ENCODE measurements at places on chromosomes 6 and 20.

DNA sequence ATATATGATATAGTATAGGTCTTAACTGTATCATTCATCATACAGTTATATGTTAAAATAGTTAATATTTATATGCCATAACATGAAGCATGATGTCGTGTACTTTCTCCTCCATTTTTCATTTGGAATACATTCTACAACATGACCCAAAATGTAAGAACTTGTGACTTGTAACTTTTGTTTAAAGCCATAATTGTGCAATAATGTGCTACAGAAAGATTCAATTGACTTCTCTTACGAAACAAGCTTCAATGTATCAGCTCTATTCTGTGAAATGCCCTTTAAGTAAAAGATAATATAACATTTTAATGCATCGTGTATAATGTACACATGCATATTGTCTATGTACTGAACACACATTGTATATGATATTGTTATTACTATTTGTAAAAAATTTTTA lies 76.7 kb upstream of the FABP7 start:
- DNase-seq, result no peak

DNA sequence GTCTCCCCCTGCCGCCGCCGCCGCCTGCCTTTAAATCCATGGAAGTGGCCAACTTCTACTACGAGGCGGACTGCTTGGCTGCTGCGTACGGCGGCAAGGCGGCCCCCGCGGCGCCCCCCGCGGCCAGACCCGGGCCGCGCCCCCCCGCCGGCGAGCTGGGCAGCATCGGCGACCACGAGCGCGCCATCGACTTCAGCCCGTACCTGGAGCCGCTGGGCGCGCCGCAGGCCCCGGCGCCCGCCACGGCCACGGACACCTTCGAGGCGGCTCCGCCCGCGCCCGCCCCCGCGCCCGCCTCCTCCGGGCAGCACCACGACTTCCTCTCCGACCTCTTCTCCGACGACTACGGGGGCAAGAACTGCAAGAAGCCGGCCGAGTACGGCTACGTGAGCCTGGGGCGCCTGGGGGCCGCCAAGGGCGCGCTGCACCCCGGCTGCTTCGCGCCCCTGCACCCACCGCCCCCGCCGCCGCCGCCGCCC lies 474 bp downstream of the CEBPB start:
- peak; percentile 70 for DNase-seq

DNA sequence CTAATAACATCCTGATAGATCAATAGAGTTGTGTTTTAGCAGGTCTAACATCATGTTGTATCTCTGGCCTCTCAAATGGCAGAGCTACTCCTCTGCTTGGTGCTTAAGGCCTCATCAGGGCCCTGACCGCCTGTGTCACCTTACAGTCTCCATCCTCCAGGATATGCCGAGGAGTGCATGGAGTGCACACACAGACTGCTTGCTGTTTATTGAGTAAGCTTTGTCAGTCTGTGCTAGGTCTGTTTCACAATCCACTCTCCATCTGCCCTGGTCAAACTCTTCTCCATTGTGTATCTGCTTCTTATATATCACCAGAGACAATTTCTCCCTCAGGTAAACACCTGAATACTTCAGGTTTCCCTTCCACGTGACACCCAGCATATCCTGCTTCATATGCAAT lies 136.1 kb downstream of the SLC24A3 start:
- DNase-seq, result no peak

- no peak for DNase-seq
These were observed 224.5 kb downstream of the BCKDHB start for GRCh38 chr6:80330961-80331360.

DNA sequence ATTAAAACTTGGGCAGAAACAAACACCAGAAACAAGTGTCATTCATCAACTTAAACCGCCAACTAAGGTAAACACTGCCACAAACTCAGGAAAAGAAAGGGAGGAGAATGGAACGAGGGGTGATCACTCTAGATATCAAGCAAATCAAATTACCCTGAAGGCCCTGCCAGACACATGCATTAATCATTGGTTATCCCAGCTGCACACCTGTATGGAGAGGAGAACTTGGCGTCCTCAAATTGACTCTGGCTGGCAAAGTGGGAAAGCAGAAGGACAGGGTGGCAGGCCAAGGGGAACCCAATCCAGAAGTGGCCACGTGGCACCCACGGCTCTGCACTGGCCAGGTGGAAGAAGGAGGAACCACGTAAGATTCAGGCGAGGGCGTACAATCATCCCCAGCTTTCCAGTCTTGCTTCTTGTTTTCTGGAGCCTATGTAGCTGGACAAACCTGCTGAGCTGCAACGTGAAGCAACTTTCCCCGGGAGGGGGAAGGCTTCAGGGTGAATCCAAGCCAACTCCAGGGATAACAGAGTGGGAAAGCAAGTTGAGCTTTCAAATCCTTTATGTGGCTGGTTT lies 156.2 kb upstream of the JARID2 start:
- DNase-seq, result no peak

DNA sequence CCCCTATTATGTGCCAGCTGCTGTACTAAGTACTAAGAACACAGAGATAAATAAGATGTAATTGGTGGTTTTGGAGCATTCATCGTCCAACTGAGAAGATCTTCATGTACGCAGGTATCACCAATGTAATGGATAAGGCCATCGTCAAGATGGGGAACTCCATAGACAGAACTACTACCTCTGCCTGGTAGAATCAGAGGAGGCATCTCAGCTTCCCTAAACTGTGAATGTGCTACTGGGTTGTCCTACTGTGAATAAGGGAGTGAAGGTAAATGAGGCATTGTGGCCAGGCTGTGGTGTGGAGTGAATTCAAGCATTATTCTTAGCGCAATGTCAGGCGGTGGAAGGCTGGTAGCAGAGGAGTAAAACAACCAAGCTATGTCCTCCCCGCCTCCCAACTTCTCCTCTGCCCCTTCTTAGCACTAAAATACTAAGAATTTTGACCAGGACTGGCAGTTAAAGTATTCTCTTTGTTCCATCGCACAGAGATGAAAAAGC lies 68.2 kb downstream of the TBC1D7 start:
- no peak for DNase-seq

DNA sequence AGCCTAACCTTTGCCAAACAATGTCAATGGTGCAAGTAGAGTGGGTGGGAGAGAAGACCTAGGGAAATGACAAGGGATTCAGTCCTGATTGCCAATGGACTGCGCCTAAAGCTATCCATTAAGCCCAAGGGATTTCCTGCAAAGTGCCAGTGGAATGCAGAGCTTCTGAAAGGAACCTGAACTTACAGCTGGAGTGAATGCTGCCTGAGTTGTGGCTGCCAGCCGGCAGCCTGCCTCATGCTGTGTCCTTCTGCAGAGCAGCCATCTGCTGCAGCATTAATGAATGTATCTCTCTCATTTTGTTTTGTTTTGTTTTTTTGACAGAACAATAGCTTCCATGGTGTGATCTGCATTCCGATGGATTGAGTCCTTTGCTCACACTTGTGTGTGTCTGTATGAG lies 44.7 kb downstream of the SLC35F1 start:
- no peak for DNase-seq

DNA sequence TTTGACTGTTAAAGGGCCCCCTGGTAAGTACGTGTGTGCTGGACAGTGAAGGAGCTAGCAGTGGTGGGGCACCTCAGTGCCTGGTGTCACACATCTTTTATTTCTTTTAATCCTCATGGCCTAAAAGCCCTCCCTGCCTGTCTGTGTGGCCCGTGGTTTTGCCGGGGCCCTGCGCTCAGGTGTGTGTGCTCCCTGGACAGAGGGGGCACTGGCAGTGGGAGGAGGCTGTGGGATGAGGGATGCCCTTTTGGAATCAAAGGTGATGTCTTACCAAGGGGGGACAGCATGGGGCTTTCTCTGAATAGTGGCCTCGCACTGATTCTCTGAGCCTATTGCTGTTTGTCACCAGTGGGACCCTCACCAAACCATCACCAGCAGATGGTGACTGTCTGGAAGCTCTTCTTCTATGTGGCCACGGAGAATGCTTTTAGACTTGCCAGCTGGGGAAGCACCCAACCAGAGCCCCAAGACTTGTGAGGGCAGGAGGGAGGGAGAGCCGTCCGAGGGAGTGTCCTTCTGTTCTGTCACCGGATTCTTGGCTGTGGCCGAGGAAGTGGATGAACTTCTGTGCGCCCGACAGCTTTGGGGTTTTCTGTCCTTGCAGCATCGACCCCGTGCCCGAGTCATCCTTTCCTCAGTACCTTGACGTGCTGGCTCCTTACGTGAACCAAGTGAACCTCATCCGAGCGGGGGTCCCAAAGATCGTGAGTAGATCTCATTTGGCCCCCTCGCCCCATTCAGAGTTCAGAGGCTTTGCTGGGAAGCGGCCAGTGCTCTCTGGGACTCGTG lies 18.1 kb downstream of the PNLDC1 start:
- no peak for DNase-seq

GRCh38 chr20:40637176-40637575 lies 51.9 kb downstream of the MAFB start:
- DNase-seq, result no peak

- no peak for DNase-seq
These were observed 18.6 kb downstream of the CCM2L start for GRCh38 chr20:32028647-32029372.

DNA sequence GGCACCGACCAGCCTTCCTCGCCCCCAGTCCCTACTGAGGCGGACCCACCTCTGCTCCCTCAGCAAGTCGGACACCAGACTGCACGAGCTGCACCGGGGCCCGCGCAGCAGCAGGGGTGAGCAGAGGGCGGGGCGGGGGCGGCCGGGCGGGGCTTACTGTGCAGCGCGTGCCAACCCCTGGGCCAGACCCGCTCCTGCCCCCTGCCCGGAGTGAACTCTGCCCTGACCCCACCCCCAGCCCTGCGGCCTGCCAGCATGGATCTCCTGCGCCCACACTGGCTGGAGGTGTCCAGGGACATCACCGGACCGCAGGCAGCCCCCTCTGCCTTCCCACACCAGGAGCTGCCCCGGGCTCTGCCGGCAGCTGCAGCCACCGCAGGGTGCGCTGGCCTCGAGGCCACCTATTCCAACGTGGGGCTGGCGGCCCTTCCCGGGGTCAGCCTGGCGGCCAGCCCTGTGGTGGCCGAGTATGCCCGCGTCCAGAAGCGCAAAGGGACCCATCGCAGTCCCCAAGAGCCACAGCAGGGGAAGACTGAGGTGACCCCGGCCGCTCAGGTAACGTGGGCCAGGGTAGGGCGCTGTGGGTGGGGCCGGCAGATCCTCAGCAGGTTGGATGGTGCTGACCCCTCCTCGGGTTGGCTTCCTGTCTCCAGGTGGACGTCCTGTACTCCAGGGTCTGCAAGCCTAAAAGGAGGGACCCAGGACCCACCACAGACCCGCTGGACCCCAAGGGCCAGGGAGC lies 1.5 kb upstream of the SLC2A4RG start:
- DNase-seq, result no peak

- no peak for DNase-seq
These were observed 37.4 kb upstream of the FAM135A start for GRCh38 chr6:70375882-70376281.

GRCh38 chr6:170289180-170289931 lies 1.5 kb downstream of the DLL1 start:
- DNase-seq, result no peak

- no peak for DNase-seq
These were observed 1.1 kb upstream of the ENTPD6 start for GRCh38 chr20:25194333-25194972.

GRCh38 chr6:169008641-169009257 lies 244.9 kb downstream of the THBS2 start:
- DNase-seq, result no peak

DNA sequence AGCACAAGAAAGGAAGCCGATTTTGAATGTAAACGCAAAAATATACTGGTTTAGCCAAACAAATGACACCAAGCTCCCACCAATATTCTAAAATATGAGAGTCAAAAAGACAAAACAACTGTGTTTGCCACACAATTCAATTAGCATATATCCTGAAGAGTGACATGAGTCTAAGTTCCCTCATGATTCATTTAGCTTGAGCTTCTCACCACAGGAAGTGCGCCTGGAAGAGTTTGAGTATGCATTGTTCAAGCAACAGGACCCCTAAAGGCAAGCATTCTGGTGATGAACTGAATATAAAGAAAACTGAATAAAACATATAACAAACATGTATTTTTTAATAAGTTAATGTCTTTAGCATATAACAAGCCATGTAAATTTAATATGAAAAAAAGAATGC lies 115.2 kb upstream of the RUNX2 start:
- no peak for DNase-seq

- no peak for DNase-seq
These were observed 146.6 kb downstream of the DHX35 start for GRCh38 chr20:39108746-39109145.

DNA sequence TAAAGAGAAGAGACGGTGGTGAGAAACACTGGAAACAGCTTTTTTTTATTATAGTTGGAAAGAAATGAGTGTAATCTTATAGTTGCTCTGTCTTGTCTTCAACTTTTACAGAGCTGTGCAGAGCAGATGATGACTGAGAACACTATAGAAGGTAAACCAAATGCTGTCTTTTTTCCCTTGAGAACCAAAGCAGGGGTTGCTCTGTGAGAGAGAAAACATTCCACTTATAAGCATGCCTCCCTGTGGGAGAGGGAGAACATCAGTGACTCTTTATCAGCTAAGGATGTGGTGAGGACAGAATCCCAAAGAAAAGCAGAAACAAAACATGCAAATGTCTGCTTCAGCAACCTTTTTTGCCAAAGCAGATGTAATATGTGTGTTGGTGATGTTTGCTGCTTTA lies 179.3 kb upstream of the HDDC2 start:
- DNase-seq, result no peak

GRCh38 chr6:142470421-142470820 lies 168.6 kb downstream of the ADGRG6 start:
- no peak for DNase-seq

DNA sequence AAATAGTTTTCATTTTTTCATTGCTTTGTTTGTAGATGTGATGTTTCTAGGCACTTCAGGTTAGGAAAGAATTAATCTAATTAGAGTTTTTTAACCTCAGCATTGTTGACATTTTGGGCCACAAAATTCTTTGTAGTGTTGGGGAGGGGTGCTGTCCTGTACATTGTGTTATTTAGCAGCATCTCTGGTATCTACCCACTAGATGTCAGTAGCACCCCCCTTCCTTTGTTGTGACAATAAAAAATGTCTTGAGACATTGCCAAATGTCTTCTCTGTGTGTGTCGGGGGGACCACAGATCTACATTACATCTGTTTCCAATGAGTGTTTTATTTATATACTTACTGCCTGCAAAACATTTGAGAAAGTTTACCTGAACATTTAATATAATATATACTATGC lies 45.6 kb downstream of the EYA4 start:
- DNase-seq, result no peak

DNA sequence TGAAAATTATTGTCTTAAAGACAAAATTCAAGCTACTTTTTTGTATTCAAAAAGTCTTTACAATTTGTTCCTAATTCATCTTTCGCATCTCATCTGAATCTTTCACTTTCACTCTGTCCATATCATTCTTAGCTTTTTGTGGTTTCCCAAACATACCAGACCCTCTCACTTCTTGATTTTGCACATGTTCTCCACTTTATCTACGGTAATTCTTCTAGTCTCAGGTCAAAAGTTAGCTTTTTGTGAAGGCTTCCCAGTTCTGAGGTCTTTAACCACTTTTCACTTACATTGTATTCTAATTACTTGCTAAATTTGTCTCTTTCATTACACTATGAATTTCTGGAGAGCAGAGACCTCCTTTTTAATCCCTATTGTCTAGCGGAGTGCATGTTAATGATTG lies 34.6 kb upstream of the EPHA7 start:
- no peak for DNase-seq

- DNase-seq, result no peak
These were observed 81.8 kb downstream of the JAG1 start for GRCh38 chr20:10591946-10592521.

- DNase-seq, result no peak
These were observed 494.7 kb downstream of the CD83 start for GRCh38 chr6:14612016-14612980.

- no peak for DNase-seq
These were observed 57.9 kb downstream of the GJA10 start for GRCh38 chr6:89952105-89952671.

GRCh38 chr20:15992564-15992963 lies 580.7 kb downstream of the KIF16B start:
- DNase-seq, result no peak

Measured in activated naive CD4-positive, alpha-beta T cell treated with anti-CD3 and anti-CD28 coated beads, Interleukin-2, amount 50 U/mL, for 72 hours (primary cell).